ENCODE measurements at places on chromosomes 4 and X. TPM values are rescaled to one million over a fixed set of nuclear protein-coding genes. Genes with fewer than 3 reads are reported as not detected.

DNA sequence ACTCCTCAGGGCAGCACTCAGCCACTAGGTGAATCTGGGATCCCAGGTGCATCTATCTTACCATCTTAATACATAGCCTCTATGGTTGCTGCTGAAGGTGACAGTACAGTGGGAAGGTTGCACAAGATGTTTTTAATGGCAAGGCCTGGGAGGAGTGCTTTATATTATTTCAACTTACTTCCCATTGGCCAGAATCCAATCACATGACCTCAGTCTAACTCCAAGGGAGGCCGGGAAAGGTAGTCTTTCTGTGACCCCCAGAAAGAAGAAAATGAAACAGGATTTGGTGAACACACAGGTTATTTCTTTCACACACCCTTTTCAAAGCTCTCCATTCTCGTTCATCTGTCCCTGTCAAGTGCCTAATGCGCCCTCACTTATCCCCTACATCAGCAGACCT lies 189.1 kb upstream of the ATP6AP2 start:
- H3K4me1 ChIP-seq: no peaks in the 10 kb centered on the region
- DNase-seq: no peak
- no peaks in the 10 kb centered on the region for H3K36me3 ChIP-seq
- H3K27me3 ChIP-seq: no peaks in the 10 kb centered on the region
- H3K4me3 ChIP-seq: no peak overlapping the region

- no peaks in the 10 kb centered on the region for H3K4me1 ChIP-seq
- H3K36me3 ChIP-seq: no peaks in the 10 kb centered on the region
- no peak overlapping the region for H3K4me3 ChIP-seq
- H3K27me3 ChIP-seq: no peaks in the 10 kb centered on the region
- no peak for DNase-seq
Measured at GRCh38 chr4:101171747-101172146, 175.6 kb downstream of the PPP3CA start.

- no peak overlapping the region for H3K4me3 ChIP-seq
- H3K4me1 ChIP-seq: no peaks in the 10 kb centered on the region
- no peaks in the 10 kb centered on the region for H3K36me3 ChIP-seq
- H3K27ac ChIP-seq: no peak overlapping the region
- no peak for DNase-seq
- no peaks in the 10 kb centered on the region for H3K27me3 ChIP-seq
Measured at GRCh38 chr4:11366859-11367258, 61.8 kb downstream of the HS3ST1 start.

Gene SORBS2
- total RNA-seq: 35.2 TPM

- no peak overlapping the region for H3K27ac ChIP-seq
- H3K4me1 ChIP-seq: no peaks in the 10 kb centered on the region
- H3K36me3 ChIP-seq: no peaks in the 10 kb centered on the region
- no peaks in the 10 kb centered on the region for H3K27me3 ChIP-seq
Measured at GRCh38 chr4:8697826-8698225, 105.3 kb downstream of the CPZ start.
